ENCODE measurements at places on chromosomes 7 and 10. TPM values are rescaled to one million over a fixed set of nuclear protein-coding genes. Genes with fewer than 3 reads are reported as not detected.

GRCh38 chr7:70116244-70116643 lies 518.0 kb downstream of the AUTS2 start:
- no peak for DNase-seq

Gene AKR1C8
- total RNA-seq: not detected

Gene CDC123
- 193 TPM for total RNA-seq

Gene HIPK2
- 5.9 TPM for total RNA-seq

DNA sequence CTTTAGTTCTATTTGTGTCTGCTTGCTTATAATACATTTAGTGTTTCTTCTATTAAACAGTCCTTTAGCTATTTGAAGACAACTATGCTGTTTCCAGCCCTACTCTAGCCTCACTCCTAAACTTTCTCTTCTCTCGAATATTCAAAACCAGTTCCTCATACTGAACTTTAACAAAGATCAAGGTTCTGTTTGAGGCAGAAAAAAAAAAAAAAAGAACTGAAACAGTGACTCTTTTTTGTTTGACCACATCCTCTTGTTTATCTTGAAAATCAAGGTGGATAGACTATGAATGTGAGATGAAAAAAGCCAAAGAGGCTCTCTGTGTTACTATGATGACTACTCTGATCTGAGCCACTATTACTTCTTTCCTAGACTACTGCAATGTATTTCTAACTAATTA lies 154.3 kb downstream of the ZNF365 start:
- no peak for DNase-seq

GRCh38 chr10:127322286-127322685 lies 125.9 kb upstream of the INSYN2A start:
- DNase-seq: no peak

Gene OR9A2
- not detected for total RNA-seq

- no peak for DNase-seq
Measured at GRCh38 chr7:29146888-29147609, 712 bp upstream of the CPVL start.

Gene UPK3B
- 0.38 TPM for total RNA-seq

Gene CYP3A5
- total RNA-seq: not detected

Gene LAMB4
- 0.13 TPM for total RNA-seq

DNA sequence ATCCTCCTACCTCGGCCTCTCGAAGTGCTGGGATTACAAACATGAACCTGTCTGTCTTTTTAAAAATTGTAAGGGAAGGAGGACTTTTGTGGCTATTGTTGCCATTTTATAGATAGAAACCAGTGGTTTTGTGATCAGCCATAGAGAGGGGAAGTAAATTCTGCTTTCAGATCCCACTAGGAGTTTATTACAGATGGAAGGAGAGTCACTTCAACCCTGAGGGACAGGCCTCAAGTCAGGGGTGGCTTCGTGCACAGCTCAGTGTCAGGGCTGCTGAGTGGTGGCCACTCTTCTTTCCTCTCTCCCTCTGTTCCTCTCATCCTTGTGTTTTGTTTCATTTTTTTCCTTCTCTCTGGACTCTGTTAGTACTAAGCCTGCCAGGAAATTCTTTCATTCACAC lies 60.8 kb downstream of the OGDH start:
- no peak for DNase-seq

DNA sequence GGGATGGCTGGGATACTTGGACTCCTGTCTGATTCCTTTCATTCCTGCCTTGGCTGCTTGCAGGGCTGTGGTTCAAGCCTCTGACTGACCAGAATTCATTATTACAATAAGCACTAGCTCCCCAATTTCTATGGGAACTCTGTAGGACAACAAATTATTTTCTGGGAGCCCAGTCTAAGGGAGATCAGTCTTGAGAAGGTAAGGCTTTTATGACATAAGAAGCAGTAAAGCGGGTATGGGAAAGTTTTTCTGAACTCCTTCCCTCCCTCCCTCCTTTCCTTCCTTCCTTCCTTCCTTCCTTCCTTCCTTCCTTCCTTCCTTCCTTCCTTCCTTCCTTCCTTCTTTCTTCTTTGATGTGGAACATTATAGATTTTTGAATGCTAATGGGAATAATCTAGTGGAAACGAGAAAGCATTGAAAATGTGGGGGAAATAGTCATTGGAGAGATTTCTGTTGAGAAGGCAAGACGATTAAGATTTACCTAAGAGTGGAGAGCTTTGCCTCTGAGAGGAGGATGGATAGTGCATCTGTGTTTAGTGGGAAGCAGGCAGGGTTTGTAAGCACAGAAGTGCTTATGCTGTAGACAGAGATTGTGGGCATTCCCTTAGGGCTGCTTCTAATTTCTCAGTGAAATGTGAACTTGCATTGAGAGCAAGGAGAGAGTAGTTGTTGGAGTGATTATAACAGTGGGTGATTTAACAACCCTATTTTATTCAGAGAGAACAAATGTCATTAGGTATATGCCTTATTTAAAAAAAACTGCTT lies 201.5 kb downstream of the DNAJB9 start:
- DNase-seq: no peak

Gene TAS2R41
- total RNA-seq: not detected

Gene OR6B1
- total RNA-seq: not detected

Gene ASNS
- 3.1 TPM for total RNA-seq

DNA sequence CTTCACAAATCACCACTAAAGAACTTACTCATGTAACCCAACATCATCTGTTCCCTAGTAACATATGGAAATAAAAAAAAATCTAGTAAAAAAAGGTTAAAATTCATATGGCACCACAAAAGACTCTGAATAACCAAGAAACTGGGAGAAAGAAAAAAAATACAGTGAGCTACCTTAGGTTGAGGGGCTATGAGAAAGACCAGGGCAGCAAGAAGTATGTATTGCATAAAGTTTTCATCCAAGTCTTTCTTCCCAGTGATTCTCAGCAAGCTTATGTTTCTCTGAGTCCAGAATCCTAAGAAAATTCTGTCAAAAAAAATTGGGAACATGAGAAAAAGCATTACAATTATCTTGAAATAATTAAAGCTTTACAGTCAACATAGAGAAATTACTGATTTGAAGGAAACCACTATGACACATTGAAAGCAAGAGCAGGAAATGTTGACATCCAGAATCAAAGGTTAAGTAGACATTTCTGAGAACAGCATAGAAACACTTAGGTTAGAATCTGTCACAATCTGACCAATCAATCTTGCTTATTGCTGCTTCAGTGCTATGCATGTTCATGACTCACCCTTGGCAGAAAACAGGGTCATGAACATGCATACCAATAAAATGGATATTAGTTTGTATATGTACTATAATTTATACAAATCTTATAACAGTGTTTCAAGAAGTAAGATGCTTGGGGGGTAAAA lies 494.0 kb upstream of the POT1 start:
- peak; percentile 92 for DNase-seq

DNA sequence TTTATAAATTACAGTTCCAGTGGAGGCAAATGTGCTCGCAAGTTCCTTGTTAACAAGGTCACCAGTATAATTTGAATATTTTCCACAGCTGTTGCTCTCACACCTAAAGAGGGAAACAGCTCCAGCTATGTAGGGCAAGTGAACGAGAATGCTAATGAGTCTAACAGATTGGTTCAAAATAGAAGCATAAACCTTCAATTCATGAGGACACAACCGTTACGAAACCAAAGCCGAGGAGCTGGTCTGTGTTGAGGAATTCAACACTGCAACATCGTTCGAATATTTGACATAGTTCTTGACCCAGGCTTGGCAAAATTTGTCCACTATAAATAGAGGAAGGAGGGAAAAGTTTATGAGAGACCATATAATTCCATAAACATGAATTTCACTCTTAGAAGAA lies 161.3 kb downstream of the KLF6 start:
- no peak for DNase-seq

Gene WASHC2C
- total RNA-seq: 24.5 TPM

Gene PLEKHA8
- total RNA-seq: 13.0 TPM

DNA sequence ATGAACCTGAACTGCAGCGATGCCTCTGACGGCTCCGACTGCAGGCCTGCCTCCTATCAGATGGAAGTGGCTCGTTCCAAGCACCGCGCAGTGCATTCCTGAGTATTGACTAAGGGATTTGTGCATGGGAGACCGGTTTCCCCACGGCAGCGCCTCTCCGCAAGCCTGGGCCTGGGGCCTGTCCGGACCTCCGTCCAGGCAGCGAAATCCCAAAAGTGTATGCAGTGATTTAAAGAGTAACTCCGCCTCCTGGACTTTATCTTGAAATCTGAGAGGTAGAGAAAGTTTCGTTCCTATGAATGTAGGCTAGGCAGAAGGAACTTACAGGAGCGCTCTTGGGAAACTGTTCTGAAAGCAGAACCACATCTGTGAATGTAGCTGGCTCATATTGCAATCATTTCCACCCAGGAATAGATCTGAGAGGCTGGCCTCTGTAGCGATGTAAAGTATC lies 106.2 kb upstream of the CELF2 start:
- no peak for DNase-seq

DNA sequence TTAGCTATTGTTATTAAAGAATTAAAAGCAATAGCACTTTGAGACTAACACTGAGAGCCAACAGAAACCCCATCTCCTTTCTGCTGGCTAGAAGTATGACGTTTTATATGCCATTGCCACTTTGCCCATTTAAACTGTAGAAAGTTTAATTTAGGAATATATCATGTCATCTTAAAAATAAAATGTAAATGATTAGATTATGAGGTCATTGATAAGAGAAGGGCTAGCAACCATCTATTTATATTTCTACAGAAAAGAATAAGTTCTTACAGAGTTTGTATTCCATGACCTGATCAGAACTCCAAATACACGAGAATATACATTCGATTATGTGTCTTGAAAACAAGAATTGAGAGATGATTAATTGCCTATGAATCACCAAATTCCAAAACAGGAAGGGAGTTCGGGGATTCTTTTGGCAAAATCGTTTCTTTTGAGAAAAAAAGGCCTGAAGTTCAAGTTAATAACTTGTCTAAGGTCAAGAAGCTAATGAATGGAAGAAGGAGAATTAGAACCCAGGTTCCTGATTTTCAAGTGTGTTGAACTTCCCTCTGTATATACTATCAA lies 227.0 kb downstream of the TRIL start:
- DNase-seq: peak; percentile 4

DNA sequence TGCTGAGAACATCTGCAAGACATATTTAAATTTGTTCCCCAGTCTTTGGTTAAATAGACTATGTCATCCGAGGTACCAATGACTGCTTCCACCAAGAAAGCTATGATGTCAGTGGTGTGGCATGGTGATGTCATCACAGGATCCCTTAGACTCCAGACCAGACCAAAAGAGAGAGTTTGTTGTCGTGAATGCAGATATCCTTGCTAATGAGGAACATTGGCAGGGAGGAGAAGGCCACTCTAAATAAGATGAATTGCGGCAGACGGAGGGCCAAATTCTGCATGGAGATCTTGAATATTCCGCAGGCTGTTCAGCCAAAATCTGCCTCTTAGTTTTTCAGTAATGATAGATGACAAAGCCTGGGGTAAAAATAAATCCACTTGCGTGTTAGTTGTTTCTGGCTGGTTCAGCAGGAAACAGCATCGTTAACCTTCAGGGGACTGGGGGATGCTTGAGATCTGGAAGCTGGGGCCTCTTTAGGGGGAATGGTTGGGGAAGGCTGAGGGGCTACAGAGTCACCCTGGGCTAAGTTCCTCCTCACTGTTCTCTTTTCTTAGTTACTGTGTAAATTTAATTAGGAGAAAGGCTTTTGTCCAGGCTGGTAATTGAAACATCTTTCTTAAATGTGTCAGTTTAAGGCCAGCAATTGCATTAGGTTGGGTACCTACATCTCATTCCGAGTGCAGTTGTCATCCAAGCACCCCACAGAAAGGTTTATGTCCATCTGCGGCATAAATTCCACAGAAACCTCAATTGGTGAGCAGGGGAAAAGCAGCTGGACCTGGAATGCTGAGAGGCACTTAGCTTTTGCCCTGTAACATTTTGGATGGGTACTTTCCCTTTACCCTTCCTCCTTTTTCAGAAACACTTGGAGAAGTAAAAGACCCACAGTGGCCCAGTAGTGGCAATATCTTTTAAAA lies 11.6 kb upstream of the CAMK1D start:
- DNase-seq: no peak

GRCh38 chr10:22849077-22849805 lies 78.6 kb upstream of the ARMC3 start:
- DNase-seq: peak; percentile 24

Gene AS3MT
- 0.76 TPM for total RNA-seq

Gene CCDC3
- 1.5 TPM for total RNA-seq

DNA sequence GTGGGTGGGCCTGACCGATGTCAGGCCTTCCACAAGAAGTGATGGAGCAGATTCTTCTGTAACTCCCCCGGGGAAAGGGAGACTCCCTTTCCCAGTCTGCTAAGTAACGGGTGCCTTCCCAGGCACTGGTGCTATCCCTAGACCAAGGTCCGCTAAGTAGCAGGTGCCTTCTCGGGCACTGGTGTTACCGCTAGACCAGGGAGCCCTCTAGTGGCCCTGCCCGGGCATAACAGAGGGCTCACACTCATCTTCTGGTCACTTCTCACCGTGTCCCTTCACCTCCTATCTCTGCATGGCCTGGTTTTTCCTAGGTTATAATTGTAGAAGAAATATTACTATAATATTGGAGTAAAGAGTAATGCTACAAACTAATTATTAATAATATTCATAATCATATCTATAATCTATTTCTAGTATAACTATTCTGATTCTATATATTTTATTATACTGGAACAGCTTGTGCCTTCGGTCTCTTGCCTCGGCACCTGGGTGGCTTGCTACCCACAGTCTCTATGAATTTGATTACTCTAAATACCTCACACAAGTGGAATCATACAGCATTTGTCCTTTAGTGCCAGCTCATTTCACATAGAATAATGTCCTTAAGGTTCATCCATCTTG lies 1378.7 kb downstream of the XPNPEP1 start:
- DNase-seq: peak; percentile 58

GRCh38 chr7:75565132-75565837 lies 73.2 kb downstream of the SPDYE5 start:
- DNase-seq: no peak

- DNase-seq: no peak
Measured at GRCh38 chr7:125927556-125927955, 997.9 kb upstream of the POT1 start.

DNA sequence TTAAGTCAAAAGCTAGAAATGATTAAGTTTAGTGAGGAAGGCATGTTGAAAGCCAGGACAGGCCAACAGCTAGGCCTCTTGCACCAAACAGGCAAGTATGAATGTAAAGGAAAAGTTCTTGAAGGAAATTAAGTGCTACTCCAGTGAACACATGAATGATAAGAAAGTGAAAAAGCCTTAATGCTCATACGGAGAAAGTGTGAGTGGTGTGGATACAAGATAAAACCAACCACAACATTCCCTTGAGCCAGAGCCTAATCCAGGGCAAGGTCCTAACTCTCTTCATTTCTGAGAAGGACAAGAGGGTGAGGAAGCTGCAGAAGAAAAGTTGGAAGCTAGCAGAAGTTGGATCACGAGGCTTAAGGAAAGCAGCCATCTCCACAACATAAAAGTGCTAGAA lies 53.0 kb downstream of the DNAJC1 start:
- DNase-seq: no peak

DNA sequence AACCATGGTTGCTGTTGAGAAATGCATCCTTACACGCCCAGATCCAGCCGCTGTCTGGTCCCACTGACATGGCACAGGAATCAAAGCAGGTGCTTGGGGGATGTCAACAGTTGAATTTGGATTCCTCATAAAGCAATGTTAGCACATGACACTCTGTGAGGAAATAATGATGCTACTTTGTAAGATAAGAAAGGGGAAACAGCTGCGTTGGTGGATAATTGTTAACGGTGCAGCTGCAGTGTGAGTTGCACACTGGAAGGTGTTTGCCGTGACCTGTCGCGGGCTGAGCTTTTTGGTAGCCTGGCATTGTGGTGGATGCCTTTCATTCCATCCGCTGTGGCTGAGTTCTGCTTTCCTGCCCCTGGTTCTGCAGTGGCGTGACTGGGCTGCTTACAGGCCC lies 113.9 kb downstream of the MGMT start:
- DNase-seq: peak; percentile 21

GRCh38 chr7:101804088-101804963 lies 13.1 kb upstream of the CUX1 start:
- DNase-seq: no peak

- DNase-seq: no peak
Measured at GRCh38 chr10:35015843-35016408, 74.2 kb downstream of the CUL2 start.

All from dermis microvascular lymphatic vessel endothelial cell (primary cell).